Activated T-helper 1 cell treated with anti-CD3 and anti-CD28 coated beads, Interleukin-2, amount 50 U/mL, for 16 hours (primary cell): ENCODE measurements at places on chromosomes 13 and 19.

GRCh38 chr19:4446704-4447200, 10.8 kb downstream of the UBXN6 start:
- no peak for DNase-seq

- no peak for DNase-seq
Measured at GRCh38 chr13:112947796-112948195, 21.2 kb upstream of the MCF2L start.

DNA sequence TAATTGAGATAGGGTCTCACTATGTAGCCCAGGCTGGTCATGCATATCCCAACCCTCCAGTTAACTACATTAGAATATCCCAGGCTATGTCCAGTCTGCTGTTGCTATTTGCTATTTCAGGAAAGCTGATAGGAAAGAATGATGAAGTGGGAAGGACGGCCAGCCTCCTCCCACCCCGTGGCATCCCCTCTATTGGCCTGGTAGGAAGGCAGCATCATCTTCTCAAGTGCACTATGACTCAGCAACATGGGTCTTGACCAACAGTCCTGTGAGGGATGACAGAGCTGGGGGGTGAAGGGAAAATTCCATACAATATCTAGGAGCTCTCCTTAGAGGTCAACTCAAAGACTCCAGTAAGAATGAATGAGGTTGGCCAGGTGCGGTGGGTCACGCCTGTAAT, 48.0 kb upstream of the ABCC4 start:
- no peak for DNase-seq

DNA sequence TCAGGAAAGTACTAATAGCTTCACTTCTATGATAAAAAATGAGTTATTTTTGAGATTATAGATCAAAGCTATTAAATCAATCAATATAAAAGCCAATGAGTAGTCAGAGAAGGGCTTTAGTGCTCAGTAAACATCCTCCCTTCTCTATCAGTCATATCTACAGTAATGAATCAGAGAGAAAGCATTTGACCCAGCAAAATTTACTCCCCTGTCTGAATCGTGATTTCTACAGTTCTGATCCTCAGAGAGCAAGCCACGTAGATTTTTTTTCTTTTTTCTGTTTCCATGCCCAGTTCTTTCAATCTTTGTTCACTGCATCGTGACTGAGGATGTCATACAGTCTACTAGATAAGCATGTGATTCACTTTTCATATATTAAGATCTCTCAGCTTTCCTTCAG, 16.2 kb upstream of the MBNL2 start:
- no peak for DNase-seq

- no peak for DNase-seq
Measured at GRCh38 chr19:32671883-32672593, 2.9 kb downstream of the ANKRD27 start.

DNA sequence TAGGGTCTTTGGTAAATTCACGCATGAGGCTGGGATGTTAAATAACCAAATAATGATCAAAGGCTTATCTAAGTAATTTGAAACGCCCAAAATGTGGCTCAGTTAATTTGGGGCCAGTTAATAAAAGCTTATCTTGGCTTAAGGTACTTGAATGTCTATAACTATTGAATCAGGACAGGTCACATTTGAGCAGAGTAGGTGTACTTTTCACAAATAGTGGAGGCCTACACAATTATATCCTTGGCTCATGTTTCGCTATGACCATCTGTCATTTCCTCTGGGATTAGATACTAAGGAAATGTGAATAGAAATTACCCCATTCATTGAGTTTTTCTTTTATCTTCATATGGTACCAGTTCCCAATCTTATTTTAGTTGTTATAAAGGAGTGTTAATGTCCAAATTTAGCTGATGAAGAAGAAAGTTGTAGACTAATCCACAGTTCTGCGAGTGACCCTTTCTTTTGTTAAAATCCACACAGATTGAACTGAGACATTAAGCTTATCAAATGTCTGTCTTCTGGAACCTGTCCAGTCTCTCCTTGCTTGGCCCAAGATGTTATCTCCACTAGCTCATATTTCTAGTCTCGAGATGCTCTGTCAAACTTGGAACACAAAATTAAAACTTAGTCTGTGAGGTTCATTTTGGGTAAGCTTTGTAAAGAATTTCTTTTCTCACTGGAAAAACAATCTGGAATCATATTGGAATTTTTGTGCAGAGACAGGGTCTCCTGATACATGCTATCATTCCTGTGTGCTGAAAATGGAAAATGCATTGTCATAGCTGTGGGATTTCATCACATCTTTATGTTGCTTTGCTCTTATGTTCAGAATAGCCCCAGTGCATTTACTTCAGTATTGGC, 31.0 kb downstream of the SLAIN1 start:
- no peak for DNase-seq

DNA sequence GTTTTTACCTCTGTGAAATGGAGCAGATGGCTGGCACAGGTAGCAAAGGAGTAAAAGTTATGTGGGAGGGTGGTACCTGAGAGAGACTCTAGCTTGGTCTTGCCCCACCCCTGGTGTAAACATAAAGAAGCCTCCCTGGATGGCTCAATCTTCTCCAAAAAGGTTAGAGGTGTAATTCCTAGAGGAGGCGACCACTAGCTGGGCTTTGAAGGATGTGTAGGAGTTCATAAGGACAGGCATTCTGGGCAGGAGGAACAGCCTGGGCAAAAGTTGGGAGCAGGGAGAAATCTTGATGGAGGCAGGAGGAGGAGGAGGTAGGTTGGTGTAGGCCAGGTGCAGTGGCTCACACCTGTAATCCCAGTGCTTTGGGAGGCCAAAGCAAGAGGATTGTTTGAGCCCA, 7.8 kb upstream of the ICAM4 start:
- no peak for DNase-seq

- no peak for DNase-seq
Measured at GRCh38 chr13:33487575-33488243, 202.2 kb upstream of the STARD13 start.

DNA sequence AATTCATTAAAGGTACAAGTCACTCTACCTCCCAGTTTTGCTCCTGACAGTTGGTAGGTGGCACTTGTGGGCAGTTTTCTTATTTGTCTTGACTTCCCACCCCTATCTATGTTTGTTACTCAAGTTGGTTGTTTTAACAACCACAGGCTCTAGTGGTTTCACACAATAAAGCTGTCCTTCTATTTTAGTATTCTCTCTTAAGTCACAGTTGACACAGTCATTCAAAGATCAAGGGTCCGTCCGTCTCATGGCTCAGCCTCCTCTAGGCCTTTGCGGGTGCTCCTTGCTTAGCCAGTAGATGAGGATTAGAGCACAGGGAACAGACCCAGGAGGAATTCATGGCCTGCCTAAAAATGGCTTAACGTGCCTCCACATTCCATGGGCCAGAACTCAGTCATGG, 573.7 kb downstream of the IRS2 start:
- no peak for DNase-seq

GRCh38 chr19:1090731-1091543, 4.2 kb downstream of the POLR2E start:
- DNase-seq, result no peak

- no peak for DNase-seq
Measured at GRCh38 chr19:39661565-39661964, 5.9 kb downstream of the LGALS16 start.

DNA sequence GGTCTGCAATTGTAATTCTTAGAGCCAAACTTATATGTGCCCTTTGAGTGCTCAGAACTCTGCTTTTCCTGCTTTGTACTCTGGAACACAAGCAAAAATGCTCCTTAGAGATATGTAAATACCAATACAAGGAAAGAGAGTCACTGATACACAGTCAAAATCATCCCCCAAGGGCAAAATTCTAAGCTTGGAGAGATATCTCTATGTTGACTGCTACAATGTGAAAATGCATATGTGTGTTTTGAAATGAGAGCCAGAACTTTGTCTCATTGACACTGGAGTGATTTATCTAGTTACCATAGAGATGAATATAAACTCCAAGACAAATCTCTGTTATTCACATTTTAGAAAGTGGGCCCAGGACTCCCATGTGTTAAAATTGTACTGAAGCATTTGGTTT, 494.8 kb upstream of the SLITRK1 start:
- DNase-seq, result no peak

- DNase-seq, result no peak
Measured at GRCh38 chr19:51600940-51601580, 29.1 kb downstream of the SIGLEC5 start.

DNA sequence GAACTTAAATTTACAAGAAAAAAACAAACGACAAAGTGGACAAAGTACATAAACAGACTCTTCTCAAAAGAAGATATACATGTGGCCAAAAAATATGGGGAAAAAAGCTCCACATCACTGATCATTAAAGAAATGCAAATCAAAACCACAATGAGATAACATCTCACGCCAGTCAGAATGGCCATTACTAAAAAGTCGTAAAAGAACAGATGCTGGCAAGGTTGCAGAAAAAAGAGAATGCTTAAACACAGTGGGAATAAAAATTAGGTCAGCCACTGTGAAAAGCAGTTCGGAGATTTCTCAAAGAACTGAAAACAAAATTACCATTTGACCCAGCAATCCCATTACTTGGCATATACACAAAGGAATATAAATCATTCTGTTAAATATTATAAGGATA, 132.7 kb downstream of the UGGT2 start:
- DNase-seq, result no peak

DNA sequence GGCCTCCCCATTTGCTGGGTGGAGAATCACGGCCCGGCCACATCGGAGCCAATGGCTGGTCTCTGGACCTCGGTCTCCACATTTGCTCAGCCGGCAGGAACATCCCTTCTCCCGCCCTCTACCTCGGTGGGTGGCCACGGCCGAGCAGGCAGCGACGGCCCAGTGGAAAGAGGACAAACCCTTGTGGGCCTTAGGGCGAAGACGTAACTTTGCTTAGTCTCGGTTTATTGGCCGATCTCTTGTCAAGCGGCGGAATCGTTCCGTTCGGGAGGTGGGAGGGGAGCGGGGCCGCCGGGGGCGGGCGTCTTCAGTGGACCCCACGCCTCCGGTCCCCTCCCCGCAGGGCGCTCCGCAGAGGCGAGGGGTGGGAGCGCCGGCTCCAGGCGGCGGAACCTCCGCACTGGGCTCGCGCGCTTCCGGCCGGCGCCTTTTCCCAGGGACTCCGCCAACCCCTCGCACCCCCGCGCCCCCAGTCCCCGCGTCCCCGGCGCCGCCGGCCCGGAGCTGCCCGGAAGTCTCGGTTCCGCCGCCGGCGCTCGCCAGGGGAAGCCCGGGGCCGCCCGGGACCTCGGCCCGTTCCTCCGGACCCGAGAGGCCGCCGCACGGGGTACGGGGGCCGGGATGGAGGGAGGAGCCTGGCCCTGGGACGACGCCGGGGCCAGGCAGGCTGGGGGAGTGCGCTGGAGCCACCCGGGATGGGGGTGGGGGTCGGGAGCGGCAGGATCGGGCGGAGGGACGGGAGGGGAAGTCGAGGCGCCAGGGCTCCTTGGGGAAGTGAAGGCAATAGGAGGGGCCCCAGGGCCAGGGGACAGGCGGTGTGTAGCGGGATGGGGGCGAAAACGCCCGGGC, at the start of gene ZNF580:
ZNF580 (plus strand) TSS at position 426 of the 849 bp plus-strand sequence. CDS start 1,507 bp downstream, outside the sequence.
- no peak for DNase-seq

DNA sequence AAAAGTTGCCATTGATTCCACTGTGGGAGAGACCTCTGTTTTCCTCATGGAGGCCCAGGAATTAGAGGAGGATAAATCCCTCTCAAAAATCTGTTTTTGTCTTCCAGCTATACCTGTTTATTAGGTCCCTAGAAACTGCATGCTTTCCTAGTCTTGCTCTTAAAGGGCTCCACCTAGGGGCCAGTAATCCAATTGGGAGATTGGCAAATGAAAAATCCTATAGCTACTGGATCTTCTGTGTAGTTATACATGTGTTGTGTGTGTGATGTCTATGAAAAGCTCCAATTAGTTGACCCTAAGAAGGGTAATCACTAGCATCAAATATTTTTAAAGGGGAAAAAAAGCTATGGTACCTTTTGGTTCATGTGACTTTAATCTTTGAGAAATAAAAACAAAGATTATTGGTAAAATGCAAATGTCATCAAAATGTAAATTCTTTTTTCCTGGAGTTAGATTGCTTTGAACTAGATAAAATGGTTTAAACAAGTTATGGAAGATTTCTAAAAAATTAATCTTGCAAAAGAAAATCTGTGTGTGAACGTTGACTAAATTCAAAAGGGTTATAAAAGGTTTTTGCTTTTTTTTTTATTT, 63.4 kb upstream of the C1QTNF9B start:
- DNase-seq, result no peak

DNA sequence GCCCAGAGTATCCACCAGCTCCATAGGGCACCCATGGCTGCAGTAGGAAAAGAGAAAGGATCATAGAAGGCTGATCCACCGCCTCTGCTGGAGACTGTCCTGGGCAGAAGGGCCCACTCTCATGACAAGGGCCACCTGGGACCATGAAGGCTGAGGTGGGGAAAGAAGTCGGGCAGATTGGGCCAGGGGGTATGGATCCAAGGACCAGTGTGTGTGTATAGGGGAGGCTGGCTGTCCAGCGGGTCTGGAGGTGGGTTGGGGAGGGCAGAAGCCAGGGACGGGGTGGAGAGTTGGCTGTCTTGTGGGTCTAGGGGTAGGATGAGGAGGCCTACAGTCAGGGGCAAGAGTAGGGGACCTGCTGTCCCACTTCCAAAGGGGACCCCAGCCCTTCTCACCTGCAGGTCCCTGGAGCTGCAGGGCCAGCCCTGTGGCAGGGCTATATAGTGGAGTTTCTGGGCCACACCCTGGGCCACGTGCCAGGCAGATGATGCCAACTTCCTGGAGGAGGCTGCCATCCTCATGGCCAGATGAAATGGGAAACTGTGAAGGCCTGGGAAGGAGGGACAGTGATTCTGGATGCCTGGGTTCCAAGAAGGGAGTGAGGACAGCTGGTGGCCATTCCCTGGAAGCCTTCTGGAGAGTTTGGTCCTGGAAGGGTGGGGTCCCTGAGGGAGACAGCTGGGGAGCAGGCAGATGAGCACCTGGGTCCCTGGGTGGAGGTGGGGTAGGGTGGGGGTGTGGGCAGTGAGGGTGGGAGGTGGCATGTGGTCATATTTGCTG, at the start of gene FCGBP:
FCGBP (minus strand) TSS at position 51 of the 780 bp plus-strand sequence.
- no peak for DNase-seq

- no peak for DNase-seq
Measured at GRCh38 chr13:93984876-93985275, 494.6 kb downstream of the DCT start.

DNA sequence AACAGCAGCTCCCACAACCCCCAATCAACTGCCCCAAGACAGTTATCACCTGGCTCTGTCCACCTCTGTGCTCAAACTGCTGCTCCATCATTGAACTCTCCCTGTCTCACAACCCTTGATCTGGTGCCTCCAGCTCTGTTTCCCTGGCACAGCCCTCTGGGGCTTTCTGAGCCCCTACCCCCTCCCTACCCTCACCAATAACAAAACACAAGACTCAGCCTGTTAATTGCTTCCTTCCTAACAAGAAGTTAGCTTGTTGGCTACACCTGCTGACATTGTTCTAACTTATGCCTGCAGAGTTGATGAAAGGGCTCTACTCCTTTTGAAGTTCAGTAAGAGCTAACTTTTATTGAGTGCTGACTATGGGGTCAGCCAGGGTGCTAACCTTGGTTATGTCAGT, 99.4 kb upstream of the FNDC3A start:
- no peak for DNase-seq
